ENCODE measurements at places on chromosomes 7 and 10. TPM values are rescaled to one million over a fixed set of nuclear protein-coding genes. Genes with fewer than 3 reads are reported as not detected.

Gene ANKRD1
- not detected for total RNA-seq

DNA sequence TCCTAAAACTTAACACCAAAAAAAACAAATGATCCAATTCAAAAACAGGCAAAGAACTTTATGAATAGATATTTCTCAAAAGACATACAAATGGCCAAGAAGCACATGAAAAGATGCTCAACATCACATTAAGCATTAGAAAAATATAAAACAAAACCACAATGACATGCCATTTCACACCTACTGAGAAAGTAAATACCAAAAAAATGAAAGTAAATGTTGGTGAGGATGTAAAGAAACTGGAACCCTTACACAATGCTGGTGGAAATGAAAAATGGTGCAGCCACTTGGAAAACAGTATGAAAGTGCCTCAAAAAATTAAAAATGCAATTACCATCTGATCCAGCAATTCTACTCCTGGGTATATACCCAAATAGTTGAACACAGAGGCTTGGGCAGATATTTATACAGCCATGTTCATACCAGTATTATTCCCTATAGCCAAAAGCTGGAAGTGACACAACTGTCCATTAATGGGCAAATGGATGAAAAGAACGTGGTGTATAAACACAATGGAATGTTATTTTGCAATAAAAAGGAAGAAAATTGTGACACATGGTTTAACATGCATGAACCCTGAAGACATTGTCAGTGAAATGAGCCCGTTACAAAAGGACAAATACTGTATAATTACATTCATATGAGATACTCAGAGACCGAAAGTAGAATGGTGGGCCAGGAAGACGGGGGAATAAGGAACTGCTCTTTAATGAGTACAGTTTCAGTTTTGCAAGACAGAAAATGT lies 89.0 kb downstream of the JMJD1C start:
- DNase-seq, result no peak

Gene PTPRZ1
- 0.35 TPM for total RNA-seq

- no peak for DNase-seq
These were observed 19.9 kb downstream of the CPA1 start for GRCh38 chr7:130400120-130400572.

DNA sequence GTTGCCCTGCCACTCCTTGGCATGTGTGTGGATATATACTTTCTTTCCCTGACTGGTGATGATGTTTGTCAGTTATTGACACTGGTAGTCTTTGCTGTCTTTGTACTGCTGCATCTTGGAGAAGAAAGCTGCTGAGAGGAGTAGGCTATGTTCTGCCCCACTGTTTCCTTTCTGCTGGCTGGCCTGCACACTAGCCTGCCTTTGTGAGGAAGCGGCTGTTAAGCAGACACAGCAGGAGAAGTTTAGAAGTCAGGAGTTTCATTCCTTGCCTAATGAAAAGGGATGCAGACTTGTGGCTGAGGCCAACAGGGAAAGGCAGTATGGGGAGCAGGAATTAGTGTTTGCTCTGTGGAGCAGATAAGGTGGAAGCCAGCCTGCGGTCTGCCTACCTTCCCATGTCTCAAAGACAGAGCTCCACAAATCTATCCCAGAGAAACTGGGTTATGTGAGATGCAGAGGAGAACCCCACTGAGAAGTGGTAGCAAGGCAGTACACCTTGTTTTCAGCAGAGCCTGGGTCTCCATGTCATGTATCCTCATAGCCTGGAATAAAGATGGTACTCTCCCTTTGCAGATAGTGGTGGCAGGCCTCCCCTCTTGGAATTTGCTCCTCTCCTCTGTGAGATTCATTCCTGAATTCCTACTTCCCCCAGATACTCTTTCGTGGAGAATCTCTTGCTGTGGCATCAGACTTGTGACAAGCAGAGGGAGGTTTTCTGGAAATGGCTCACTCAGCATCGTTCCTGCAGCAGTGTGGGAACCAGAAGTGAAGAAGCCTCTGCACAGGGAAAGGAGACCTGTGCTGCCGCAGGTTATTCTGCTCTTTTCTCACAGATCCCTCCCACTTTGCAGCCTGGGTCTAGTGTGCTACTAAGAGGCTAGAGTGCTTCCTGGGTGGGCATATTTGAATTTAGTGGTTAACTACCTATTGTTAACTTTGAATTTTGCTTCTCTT lies 130.2 kb downstream of the LRRC4 start:
- no peak for DNase-seq

All from colonic mucosa (tissue), 4 donors.